ENCODE measurements at places on chromosomes 11 and 22.

DNA sequence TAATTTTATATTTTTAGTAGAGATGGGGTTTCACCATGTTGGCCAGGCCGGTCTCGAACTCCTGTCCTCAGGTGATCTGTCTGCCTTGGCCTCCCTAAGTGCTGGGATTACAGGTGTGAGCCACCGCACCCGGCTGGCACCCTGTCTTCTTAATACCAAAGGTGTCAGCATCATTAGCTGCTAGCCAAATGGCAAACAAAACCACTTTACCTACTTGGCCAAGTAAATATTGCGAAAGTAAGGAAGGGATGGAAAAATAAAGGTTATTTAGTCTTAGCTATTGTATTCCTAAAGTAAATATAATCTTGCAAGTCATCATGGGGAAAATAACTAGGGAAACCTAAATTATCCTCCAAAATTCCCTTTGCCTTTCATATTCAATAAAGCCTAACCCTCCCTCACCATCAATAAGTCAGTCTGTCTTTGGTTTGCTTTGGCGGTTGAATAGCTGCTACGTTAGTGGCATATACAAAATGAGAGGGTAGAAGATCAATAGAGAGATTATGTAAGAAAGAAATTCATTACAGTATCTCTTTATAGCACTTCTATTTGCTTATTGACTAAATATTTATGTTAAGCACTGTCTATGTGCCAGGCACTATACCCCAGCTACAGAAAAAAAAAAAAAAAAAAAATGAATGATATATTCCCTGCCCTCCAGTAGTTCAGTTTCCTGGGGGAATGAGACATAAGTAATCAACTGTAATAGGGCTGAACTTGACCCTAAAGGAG is 40.2 kb upstream of the CFAP300 start:
- no peak for DNase-seq

DNA sequence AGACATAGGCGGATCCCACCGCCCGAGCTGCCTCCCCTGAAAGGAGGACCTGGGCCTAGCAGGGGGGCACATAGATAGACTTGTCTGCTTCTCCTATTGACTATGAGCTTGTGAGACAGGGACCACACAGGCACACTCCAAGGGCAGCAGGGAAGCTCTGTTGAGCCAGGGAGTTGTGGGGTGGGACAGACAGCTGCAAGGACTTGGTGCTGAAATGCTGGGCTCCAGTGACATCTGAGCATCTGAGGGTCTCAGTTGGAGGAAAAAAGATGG is 53.4 kb upstream of the ANO1 start:
- DNase-seq = no peak

- DNase-seq = no peak
Observed at GRCh38 chr11:13134886-13135285, 125.8 kb downstream of the RASSF10 start.

GRCh38 chr22:22167791-22168189 is 76.8 kb upstream of the VPREB1 start:
- DNase-seq = no peak

DNA sequence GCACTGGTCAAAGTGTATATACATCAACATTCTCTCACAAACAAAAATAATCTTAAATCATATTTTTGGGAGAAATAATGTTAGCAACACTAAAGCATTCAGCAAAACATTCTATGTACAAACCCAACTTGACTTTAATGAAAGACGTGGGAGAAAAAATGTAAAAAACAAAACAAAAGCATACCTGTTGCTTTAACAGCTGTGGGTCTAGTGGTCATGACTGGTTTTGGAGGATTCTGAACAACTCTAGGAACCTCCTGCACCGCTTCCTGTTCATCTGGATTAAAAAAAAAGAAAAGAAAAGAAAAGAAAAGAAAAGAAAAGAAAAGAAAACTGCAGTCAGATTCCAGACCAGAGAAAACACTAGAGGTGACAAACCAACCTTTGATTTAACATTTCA is 2.1 kb downstream of the FNBP4 start:
- DNase-seq = no peak

DNA sequence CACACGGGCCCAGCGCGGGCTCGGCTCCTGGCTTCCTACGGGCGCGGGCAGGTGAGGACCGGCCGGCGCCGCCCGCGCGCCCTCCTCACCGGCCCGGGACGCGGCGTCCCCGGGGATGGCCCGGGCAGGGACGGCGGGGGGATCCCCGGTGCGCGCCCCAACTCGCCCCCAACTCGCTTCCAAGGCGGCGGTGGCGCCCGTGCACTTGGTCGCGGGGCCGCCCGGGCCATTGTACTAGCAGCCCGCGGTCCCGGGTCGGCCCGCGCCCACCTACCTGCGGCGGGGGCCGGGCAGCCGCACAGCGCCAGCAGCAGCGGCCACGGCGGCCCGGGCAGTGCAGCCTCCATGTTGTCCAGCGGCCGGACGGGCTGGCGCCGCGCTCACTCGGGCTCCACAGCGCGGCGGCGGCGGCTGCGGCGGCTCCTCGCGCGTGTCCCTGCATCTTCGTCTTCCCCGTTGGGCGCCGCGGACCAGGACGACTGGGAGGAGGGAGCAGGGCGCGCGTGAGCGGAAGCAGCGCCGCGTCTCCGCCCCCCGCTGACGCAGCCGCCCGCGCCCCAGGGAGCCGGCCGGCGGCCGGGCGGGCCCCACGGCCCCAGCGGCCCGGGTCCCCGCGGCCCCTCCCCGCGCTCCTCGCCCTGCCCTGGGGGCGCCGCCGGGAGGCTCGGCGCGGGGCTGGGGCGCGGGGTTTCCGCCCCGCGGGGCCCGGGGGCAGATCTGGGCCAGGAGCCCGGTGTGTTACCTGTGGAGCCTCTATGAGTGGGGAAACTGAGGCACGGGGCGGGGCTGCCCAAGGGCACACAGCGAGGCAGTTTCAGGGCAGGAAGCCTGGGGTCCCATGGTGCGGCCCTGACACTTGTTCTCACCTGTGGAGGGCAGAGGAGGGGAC is 159.3 kb upstream of the GRK3 start:
- DNase-seq = peak; percentile 83

Measured in brain (organoid and tissue), 16 donors.